ENCODE measurements at places on chromosomes 7 and 10.

GRCh38 chr10:43062402-43063160, 14.3 kb upstream of the RET start:
- H3K36me3 ChIP-seq = no peaks in the 10 kb centered on the region
- no peak for DNase-seq
- no peak overlapping the region for H3K27ac ChIP-seq
- H3K27me3 ChIP-seq = no peaks in the 10 kb centered on the region
- no peak overlapping the region for H3K4me3 ChIP-seq

- H3K27me3 ChIP-seq = no peaks in the 10 kb centered on the region
- H3K36me3 ChIP-seq = no peaks in the 10 kb centered on the region
- H3K27ac ChIP-seq = no peak overlapping the region
- DNase-seq = no peak
- no peak overlapping the region for H3K4me3 ChIP-seq
Observed at GRCh38 chr10:128578766-128579165, 452.5 kb upstream of the MKI67 start.

- H3K27me3 ChIP-seq = no peaks in the 10 kb centered on the region
- no peak overlapping the region for H3K27ac ChIP-seq
- H3K36me3 ChIP-seq = no peaks in the 10 kb centered on the region
Observed at GRCh38 chr7:151334628-151335027, 7.0 kb upstream of the NUB1 start.

GRCh38 chr7:105854498-105854897, 21.9 kb downstream of the ATXN7L1 start:
- DNase-seq = no peak
- no peaks in the 10 kb centered on the region for H3K36me3 ChIP-seq
- H3K4me3 ChIP-seq = no peak overlapping the region
- H3K27ac ChIP-seq = no peak overlapping the region
- H3K4me1 ChIP-seq = no peaks in the 10 kb centered on the region
- H3K27me3 ChIP-seq = no peaks in the 10 kb centered on the region

- no peaks in the 10 kb centered on the region for H3K36me3 ChIP-seq
- no peak overlapping the region for H3K4me3 ChIP-seq
- H3K4me1 ChIP-seq = no peaks in the 10 kb centered on the region
- no peak for DNase-seq
Observed at GRCh38 chr10:27611236-27611635, 107.1 kb downstream of the RAB18 start.

GRCh38 chr7:147519062-147519461, 1071.5 kb upstream of the C7orf33 start:
- no peak overlapping the region for H3K4me3 ChIP-seq
- no peaks in the 10 kb centered on the region for H3K27me3 ChIP-seq
- no peak overlapping the region for H3K27ac ChIP-seq
- H3K4me1 ChIP-seq = no peaks in the 10 kb centered on the region

DNA sequence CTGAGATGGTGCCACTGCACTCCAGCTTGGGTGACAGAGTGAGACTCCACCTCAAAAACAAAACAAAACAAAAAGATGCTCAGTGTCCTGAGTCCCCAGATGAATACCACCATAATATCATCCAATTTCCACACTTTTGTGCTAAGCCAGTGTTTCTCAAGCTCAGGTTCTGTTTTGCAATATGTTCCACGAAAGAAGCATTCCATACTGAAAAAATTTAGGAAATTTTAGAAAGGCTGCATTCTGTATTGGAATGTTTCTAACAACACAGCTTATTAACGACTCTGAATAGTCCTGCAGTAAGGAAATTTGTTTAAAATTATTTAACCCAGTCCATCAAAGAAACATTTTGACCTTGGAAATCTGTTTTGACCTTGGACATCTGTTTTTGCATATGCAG, 142.4 kb downstream of the EPC1 start:
- H3K4me3 ChIP-seq = no peak overlapping the region
- no peaks in the 10 kb centered on the region for H3K36me3 ChIP-seq
- no peak overlapping the region for H3K27ac ChIP-seq
- no peaks in the 10 kb centered on the region for H3K4me1 ChIP-seq
- H3K27me3 ChIP-seq = no peaks in the 10 kb centered on the region

- DNase-seq = no peak
- no peaks in the 10 kb centered on the region for H3K27me3 ChIP-seq
- H3K27ac ChIP-seq = no peak overlapping the region
- no peak overlapping the region for H3K4me3 ChIP-seq
- H3K4me1 ChIP-seq = no peaks in the 10 kb centered on the region
- H3K36me3 ChIP-seq = no peaks in the 10 kb centered on the region
Observed at GRCh38 chr7:26306790-26307189, 15.1 kb downstream of the SNX10 start.

DNA sequence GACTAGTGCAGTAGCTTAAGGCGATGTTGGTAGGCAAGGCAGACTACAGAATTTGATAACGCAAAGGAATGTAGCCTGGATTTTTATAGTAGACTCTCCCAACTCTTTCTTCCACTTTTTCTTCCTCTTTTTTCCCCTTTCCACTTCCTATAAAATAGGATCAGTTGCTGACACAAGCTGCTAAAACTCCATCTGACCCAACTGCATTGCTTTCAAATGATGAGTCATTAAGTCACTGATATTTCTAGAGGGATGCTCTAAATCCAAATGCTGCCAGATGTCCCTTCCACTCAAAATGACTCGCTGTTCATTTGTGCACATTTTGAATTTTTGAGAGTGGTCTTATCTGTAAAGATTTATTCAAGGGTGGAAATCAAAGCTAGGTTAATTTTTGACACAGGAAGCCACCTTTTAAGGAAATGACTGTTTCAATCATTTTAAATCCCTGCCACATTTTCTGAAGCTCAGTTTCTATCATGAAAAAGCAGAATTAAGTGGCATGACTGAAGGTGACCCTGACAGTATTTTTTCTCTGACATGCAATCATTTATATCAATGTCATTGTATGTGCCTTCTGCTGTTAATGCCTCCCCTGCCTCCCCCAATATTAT, 25.8 kb upstream of the SFMBT2 start:
- DNase-seq = no peak
- no peak overlapping the region for H3K4me3 ChIP-seq
- H3K27ac ChIP-seq = no peak overlapping the region

DNA sequence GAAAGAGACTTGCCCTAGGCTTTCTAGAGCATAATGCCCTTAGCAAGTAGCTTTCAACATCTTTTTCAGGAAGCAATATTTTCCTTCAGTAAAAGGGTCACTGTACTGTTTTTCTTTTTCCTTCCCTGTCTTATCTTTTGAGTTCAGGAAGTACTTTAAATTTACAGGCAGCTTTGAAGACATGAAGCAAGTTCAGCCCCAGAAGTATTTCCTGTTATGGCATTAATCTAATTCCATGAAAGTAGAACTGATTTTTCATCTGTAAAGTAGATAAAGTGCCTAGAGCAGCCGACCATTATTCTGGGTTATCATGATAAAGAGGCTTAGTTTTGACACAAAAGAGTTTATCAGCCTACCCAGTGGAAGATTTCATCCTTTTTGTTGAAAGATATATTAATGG, 288.2 kb downstream of the ADK start:
- DNase-seq = no peak
- no peak overlapping the region for H3K27ac ChIP-seq
- H3K4me3 ChIP-seq = no peak overlapping the region
- H3K4me1 ChIP-seq = no peaks in the 10 kb centered on the region

GRCh38 chr10:126921974-126922525, 16.8 kb downstream of the DOCK1 start:
- H3K27ac ChIP-seq = no peak overlapping the region
- no peak for DNase-seq
- no peak overlapping the region for H3K4me3 ChIP-seq
- no peaks in the 10 kb centered on the region for H3K4me1 ChIP-seq

- H3K27ac ChIP-seq = no peak overlapping the region
- no peak for DNase-seq
- no peaks in the 10 kb centered on the region for H3K27me3 ChIP-seq
- H3K4me3 ChIP-seq = no peak overlapping the region
- H3K4me1 ChIP-seq = no peaks in the 10 kb centered on the region
- H3K36me3 ChIP-seq = no peaks in the 10 kb centered on the region
Observed at GRCh38 chr10:27838361-27838760, 92.7 kb upstream of the MKX start.

GRCh38 chr10:10758306-10758705, 259.4 kb upstream of the CELF2 start:
- H3K27ac ChIP-seq = no peak overlapping the region
- DNase-seq = no peak
- no peaks in the 10 kb centered on the region for H3K27me3 ChIP-seq
- H3K4me3 ChIP-seq = no peak overlapping the region
- no peaks in the 10 kb centered on the region for H3K36me3 ChIP-seq
- no peaks in the 10 kb centered on the region for H3K4me1 ChIP-seq

GRCh38 chr7:29915481-29916215, 74.0 kb downstream of the SCRN1 start:
- DNase-seq = no peak
- no peak overlapping the region for H3K4me3 ChIP-seq
- no peaks in the 10 kb centered on the region for H3K36me3 ChIP-seq
- no peak overlapping the region for H3K27ac ChIP-seq
- no peaks in the 10 kb centered on the region for H3K27me3 ChIP-seq

- peaks cover 23% of the 10 kb centered on the region for H3K36me3 ChIP-seq
- no peaks in the 10 kb centered on the region for H3K27me3 ChIP-seq
- no peak for DNase-seq
- no peak overlapping the region for H3K27ac ChIP-seq
Observed at GRCh38 chr7:5758753-5759335, 22.6 kb downstream of the RNF216 start.

DNA sequence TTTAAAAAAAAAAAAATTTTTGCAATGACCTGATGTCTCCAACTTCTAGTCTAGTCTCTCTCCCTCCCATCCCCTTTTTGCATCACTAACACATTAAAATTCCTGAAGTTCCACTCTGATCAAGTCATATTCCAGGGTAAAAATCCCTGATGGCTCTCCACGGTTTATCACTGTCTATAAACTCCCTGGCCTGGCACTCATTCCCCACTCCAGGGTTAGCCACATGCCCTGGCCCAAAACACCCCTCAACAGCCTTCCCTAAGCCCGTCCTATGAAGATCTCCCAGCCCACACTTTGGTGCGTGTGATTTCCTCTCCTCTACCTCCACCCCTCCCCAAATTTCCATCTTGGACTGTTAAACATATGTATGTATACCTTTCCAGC, 125.4 kb downstream of the JAZF1 start:
- no peak overlapping the region for H3K27ac ChIP-seq
- no peak for DNase-seq
- no peak overlapping the region for H3K4me3 ChIP-seq
- H3K4me1 ChIP-seq = no peaks in the 10 kb centered on the region
- no peaks in the 10 kb centered on the region for H3K27me3 ChIP-seq

DNA sequence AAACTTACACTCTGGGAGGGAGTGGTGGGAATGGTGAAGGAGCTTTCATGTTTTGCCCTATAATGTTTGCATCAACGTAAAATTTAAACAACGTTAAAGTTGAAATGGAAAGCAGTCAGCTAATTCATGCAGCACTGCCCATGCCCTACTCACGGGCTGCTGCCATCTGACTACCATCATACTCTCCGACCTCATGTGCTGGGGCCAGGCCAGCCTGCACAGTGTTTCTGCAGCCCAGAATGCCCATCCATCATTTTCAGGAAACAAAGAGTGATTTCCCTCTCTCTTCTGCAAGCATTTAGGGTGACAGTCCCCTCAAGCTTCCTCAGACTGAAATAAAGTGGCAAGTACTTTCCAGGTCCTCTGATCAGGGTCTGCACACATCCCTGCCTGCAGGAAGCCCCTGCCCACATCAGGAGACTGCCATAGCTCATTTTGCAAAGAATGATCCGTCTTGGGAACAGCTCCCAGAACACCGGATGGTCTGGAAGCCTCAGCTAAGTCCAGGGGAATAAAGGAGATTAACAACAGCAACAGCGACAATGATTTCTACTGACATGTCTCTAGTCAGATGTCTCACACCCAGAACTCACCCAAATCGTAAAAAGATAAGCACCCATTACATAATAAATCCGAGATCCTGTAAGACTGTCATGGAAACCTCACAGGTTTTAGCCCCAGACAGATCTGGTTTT, 40.3 kb downstream of the ARHGAP22 start:
- no peak overlapping the region for H3K4me3 ChIP-seq
- no peak overlapping the region for H3K27ac ChIP-seq
- no peak for DNase-seq
- H3K36me3 ChIP-seq = no peaks in the 10 kb centered on the region

GRCh38 chr10:72328829-72329204, 25.9 kb downstream of the DNAJB12 start:
- H3K36me3 ChIP-seq = no peaks in the 10 kb centered on the region
- no peak overlapping the region for H3K4me3 ChIP-seq
- no peak for DNase-seq
- H3K27me3 ChIP-seq = no peaks in the 10 kb centered on the region

GRCh38 chr10:117431160-117431559, 55.9 kb upstream of the PDZD8 start:
- no peaks in the 10 kb centered on the region for H3K36me3 ChIP-seq
- H3K27me3 ChIP-seq = no peaks in the 10 kb centered on the region
- H3K4me3 ChIP-seq = no peak overlapping the region

GRCh38 chr7:94182721-94183120, 178.6 kb upstream of the BET1 start:
- H3K27me3 ChIP-seq = no peaks in the 10 kb centered on the region
- no peaks in the 10 kb centered on the region for H3K4me1 ChIP-seq
- H3K36me3 ChIP-seq = no peaks in the 10 kb centered on the region

- H3K27ac ChIP-seq = no peak overlapping the region
- H3K27me3 ChIP-seq = no peaks in the 10 kb centered on the region
- H3K4me3 ChIP-seq = no peak overlapping the region
- DNase-seq = no peak
Observed at GRCh38 chr7:92751902-92752901, 84.2 kb downstream of the CDK6 start.

DNA sequence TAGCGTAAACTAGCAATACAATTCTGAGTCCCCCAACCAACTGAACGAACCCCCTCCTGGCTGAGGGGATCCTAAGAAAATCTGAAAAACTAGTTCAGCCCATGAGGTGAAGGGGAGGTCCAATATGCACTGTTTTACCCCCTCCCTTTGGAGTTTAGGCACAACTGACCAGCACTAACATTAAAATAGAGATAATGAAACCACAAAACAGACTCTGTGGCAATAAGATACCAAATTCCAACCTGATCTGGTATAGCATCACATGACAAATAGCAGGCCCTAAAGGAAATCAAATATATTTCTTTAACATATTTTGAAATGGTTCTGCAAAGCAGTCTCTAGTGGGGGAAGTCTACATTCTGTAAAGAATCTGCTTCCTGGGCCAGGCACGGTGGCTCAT, 522.5 kb downstream of the TYW1 start:
- no peaks in the 10 kb centered on the region for H3K36me3 ChIP-seq
- no peak overlapping the region for H3K27ac ChIP-seq
- no peak for DNase-seq
- no peak overlapping the region for H3K4me3 ChIP-seq

DNA sequence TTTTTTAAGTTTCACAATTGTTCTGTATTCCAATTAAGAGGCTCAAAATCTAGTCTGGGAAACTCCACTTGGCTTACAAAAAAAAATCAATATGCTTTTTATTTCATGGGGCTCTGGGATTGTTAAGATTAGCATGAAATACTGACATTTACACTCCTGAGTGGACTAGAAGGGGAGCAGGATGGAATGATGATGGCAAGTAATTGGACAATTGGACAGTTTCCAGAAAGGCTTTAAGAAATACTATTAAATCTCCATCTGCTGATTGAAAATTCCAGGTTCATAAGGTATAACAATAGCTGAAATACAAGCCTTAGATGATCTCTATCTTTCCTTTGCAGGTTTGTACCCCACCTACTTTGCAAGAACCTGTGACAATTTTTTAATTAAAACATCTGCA, 184.4 kb downstream of the LRRTM3 start:
- H3K27me3 ChIP-seq = no peaks in the 10 kb centered on the region
- no peak overlapping the region for H3K27ac ChIP-seq
- DNase-seq = no peak
- H3K36me3 ChIP-seq = no peaks in the 10 kb centered on the region
- H3K4me1 ChIP-seq = no peaks in the 10 kb centered on the region

Measured in Peyer's patch (tissue), 4 donors.